ENCODE measurements at places on chromosomes 7 and 10. TPM values are rescaled to one million over a fixed set of nuclear protein-coding genes. Genes with fewer than 3 reads are reported as not detected.
A peak's percentile ranks its signal among the peaks of the same experiment; 100 is the strongest.

- DNase-seq, result no peak
Measured at GRCh38 chr7:99195867-99196266, 12.0 kb downstream of the KPNA7 start.

- peak; percentile 92 for DNase-seq
Measured at GRCh38 chr10:101031796-101032636, 982 bp downstream of the SFXN3 start.

GRCh38 chr7:139603282-139603681 lies 79.8 kb downstream of the CLEC2L start:
- no peak for DNase-seq

DNA sequence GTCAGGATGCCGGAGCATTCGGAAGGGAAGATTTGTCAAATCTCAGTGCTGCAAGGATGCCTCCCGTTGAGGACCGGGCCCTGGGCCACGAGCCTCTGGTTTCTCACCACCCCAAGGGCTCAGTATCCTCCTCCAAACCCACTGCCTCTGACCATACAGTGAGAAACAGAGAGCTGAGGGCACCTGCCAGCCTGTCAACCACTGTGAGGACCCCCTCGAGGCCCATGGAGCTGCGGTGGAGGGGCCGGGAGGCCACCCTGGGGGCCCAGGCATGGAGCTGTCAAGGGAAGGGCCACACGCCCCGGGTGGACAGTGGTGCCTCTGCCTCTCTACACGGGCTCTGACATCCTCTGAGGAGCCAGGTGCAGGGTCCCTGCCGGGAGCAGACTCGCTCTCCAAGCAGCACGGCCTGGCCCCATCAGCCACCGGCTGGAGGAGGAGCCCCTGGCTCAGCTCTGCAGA lies 248.0 kb upstream of the TCERG1L start:
- DNase-seq, result no peak

SPDYE16 gene
- total RNA-seq, result 0.31 TPM

TMEM229A gene
- total RNA-seq, result not detected

All from kidney (tissue), 22 donors.